Activated T-cell treated with anti-CD3 and anti-CD28 coated beads, Interleukin-2, amount 50 U/mL, for 72 hours (primary cell): ENCODE measurements at places on chromosomes 1 and 21.

- H3K27me3 ChIP-seq = no peaks in the 10 kb centered on the region
- peak overlapping the region; percentile 50 for H3K27ac ChIP-seq
- DNase-seq = no peak
- peaks cover 10% of the 10 kb centered on the region for H3K36me3 ChIP-seq
Observed at GRCh38 chr1:84492726-84493125, 13.5 kb upstream of the SPATA1 start.

DNA sequence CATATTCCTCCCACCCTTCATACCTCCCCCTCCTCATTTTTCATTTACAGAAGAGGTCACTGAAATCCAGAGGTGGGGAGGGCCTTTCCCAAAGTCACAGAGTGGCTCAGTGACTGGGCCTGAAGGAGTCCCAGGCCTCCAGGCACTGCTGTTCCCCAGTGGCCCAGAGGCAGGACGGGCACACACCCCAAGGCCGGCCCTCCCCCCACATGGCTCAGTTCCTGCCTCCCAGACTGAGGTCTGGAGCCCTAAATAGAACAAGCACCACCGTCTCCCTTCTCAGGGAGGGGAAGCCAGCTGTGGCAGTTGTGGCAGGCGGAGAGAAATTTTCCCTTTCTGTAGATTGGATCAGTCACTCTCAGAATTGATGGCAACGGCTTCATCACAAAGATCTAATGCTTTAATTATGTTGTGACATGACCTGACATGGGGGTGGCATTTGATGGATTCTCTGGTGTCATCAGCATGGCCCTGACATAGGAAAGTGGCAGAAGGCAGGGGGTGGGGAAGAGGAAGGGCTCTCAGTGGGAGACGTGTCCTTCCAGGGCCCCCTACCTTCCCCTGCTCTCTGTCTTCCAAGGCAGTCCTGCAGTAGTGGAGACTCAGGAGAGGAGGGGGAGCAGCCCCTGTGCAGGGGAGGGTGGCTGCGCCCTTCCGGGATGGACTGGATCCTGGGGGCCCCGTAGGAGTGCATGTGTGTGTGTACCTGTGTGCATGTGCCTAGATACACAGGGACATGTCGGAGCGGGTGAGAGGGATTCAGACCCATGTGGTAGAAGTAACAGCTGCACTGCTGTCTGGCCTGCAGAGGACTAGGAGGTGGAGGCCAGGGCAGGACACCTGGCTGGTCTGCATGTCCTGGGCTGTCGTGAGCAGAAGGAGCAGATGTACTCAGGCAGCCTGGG, 41.2 kb upstream of the FOXO6 start:
- H3K36me3 ChIP-seq = no peaks in the 10 kb centered on the region
- H3K27ac ChIP-seq = no peak overlapping the region
- no peaks in the 10 kb centered on the region for H3K4me1 ChIP-seq
- DNase-seq = no peak
- no peaks in the 10 kb centered on the region for H3K27me3 ChIP-seq

DNA sequence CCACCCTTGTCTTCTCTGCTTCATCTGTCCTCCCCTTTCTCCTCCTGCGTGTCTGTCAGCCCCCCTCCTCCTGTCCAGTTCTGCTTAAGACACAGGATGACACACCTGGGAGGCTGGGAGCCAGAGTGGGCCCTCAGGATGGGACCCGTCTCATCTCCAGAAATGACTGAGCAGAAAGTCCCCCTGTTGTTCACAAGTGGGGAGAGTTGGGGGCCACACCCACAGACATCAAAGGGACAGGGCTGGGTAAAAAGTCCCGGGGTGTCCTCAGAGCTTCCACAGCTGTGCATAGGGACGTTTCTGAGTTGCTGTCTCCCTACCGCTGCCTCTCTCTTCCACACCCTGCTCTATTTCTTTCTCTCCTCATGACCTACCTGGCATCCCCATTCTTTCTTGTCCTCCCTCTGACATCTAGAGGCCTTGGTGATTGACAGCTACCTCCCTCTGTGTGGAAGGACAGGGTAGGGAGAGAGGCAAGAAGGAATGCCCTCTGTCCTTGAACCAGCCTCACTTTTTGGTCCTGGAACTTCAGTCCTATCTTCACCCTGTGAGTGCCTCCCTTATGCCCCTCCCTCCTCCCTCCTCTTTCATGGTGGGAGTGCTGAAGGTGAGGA, 19.5 kb upstream of the SH2D2A start:
- H3K4me3 ChIP-seq = peak overlapping the region; percentile 56
- H3K27me3 ChIP-seq = peaks cover 36% of the 10 kb centered on the region
- no peaks in the 10 kb centered on the region for H3K36me3 ChIP-seq
- DNase-seq = peak; percentile 81

DNA sequence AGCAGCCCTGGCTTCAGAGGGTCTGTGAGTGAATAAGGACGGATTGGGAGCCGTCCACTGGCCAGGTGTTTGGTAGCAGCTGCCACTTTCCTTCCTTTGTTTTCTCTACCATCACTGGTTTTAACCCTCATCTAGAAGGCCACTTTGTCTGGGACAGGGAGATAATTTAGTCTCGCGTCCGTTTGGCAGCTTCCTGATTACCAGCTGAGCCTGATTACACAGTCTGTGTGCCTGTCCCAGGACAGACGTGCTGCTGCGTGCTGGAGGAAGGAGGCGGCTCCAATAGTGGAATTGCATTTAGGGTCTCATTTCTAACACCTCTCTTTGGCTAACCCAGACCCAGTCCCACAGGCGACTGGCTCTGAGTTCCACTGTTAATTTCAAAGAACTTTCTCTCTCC, 24.6 kb upstream of the CASQ2 start:
- no peaks in the 10 kb centered on the region for H3K4me1 ChIP-seq
- peaks cover 41% of the 10 kb centered on the region for H3K27me3 ChIP-seq
- no peak overlapping the region for H3K4me3 ChIP-seq
- H3K36me3 ChIP-seq = no peaks in the 10 kb centered on the region
- no peak overlapping the region for H3K27ac ChIP-seq
